Fibroblast of the conjunctiva (primary cell): ENCODE measurements at places on chromosomes 11 and 22.

DNA sequence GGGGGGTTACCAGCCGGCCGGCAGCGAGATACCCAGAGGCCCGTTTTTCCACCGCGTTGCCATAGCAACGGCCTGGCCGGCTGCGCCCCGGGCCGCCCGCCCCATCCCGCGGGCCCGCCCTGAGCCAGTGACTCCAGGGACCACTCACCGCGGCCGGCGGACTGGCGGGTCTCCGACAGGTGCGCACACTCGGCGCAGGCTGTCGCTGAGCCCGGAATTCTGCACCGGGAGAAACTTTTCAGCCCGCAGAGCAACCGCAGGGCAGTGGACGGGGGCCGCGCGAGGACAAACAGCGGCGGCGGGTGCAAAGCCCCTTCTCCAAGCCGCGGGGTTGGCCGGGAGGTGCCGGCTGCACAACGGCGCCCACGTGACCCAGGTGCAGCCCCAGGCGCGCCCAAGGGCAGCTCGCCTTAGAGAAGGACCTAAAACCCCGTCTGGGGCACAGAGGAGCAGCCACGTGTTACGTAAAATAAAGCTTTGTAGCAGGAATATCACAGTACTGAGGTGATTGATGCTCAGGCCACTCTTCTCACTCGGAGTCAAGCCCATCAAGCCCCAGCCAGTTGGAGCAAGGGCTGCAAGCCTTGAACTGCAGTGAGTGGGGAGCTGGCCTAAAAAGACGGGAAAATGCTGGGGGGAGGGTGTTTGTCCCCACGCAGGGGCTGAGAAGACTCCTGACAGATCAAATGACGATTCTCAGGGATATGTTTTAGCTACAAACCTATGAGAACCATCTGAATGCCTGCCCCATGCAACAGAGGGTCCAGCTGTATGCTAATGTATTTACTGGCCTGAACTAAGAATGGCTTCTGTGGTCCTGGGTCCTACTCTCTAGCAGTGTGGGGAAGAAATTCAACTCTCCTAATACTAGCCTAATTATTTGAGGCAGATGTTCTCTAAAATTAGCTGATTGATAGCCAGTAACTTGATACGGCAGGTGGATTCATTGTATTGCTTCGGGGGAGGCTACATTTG is at the start of gene STK33:
Gene STK33 (minus strand): TSS at position 294 of the 975 bp plus-strand sequence. CDS start 119,323 bp downstream, outside the sequence.
- no peak for DNase-seq

- no peak for DNase-seq
Measured at GRCh38 chr11:1648653-1649420, 19.3 kb downstream of the KRTAP5-5 start.

- DNase-seq, result no peak
Measured at GRCh38 chr11:42244376-42244775, 784.9 kb upstream of the LRRC4C start.

- no peak for DNase-seq
Measured at GRCh38 chr11:35307221-35307621, 112.1 kb downstream of the SLC1A2 start.

GRCh38 chr22:49647627-49648026 is 180.0 kb downstream of the BRD1 start:
- no peak for DNase-seq

DNA sequence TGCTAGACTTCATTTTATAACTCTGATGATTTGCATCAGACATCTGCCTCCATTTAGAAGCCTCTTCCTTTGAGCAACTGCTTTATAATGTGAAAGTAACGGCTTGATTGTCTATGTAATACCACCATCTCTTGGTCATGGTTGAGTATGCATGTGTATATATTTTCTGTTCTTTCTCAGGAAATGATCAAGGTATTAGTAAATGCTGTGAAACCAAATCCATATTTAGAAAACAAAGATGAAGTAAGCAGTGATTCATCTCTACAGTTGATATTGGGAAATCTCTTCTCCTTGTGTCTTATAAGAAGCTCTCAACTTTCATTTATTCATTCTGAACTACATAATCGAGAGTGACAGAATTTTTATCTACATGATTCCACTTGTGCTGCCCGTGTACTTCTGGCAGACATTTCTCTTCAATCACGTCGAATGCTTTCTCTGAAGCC is 104.6 kb upstream of the ANO3 start:
- peak; percentile 86 for DNase-seq

DNA sequence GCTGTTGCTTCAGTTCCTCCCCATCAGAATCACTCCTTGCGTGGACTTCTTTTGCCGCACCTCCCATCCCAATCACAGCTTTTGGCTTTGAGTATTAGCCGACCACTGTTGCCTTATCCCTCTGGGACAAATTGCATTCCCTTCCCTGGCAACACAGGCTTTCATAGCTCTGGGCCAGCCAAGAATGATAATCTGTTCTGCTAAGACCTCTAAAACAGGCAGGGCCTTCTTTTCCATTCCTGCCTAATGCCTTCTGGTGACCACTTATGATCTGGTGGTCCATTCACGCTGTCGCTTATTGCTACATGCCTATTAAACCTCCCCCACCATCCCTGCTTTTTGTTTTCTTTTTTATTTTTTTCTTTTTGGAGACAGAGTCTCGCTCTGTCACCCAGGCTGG is 9.6 kb downstream of the SEC14L2 start:
- DNase-seq, result no peak

DNA sequence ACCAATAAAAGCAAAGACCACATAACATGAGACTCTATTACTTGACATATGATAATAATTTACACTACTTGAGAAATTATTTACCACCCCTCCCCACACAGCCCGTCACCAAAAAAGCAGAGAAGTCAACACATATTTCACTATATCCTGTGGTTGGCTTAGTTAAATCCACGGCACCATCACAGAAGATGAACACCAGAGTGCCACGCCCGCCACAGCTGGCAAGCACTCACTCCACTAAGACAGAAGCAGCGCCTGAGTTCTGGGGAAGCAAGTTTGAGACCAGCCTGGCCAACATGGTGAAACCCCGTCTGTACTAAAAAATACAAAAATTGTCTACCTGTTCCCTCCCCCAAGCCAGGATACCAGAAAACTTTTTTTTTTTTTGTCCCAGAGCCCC is 53.1 kb downstream of the PACSIN2 start:
- no peak for DNase-seq

- no peak for DNase-seq
Measured at GRCh38 chr11:30244265-30244664, 13.5 kb downstream of the FSHB start.

- DNase-seq, result no peak
Measured at GRCh38 chr11:126277780-126278179, 5.1 kb upstream of the TIRAP start.

- DNase-seq, result no peak
Measured at GRCh38 chr11:109914809-109915653, 178.2 kb upstream of the ZC3H12C start.

DNA sequence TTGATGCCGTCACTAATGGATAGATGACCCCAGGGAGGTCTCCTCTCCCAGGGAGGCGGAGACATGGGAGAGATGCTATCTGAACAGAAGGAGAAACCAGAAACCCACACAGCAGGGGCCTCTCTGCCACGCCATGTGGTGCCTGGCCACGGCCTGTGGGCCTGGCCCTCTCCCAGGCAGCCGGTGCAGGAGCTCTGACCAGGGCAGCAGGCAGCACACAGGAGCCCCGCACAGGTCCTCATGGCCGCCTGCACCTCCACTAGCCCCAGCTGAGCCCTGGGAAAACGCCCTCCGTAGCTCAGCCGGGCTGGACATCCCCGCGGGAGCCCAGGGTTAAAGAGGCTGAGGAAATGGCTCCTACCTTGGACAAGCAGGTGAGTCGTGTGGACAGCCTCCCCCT is 19.8 kb downstream of the IGSF9B start:
- DNase-seq, result no peak

- DNase-seq, result no peak
Measured at GRCh38 chr11:93967258-93967657, 53.9 kb upstream of the HEPHL1 start.

DNA sequence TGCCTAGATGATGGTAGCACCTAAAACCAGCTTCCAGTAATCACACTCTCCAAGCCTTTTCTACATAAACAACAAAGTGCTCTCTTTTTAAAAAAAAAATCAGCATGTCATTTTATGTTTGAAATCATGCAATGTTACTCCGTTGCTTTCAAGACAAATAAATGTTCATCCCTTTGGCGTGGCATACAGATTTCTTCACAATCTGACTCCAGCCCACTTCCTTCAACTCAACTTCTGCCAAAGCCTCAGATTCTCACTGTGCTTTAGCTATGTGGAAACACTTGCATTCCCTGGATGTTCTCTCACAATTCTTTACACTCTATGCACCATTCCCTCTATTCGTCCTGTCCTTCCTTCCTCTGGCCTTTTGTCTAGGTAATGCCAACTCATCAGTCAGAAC is 206.3 kb upstream of the BLID start:
- no peak for DNase-seq

DNA sequence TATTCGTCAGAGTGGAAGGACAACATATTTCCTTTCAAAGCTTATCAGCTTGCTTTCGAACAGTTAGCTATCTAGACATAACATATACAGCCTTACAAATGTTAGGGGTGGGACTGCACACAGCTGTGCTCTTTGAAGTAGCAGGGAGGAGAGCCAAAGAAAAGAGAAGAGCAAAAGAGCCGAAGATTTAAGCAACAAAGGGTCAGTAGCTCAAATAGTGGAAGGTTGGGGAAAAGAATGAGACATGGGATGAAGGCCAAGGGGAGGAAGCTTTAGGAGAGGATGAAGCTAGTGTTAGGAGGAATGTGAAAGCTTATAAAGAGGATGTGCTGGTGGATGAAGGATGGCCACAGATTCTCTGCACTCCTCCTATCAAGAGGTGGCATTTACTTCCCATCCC is 31.8 kb upstream of the IGSF22 start:
- no peak for DNase-seq

GRCh38 chr11:126186708-126187529 is 24.5 kb downstream of the RPUSD4 start:
- DNase-seq, result no peak

- DNase-seq, result no peak
Measured at GRCh38 chr11:86067851-86068137, 1.1 kb downstream of the PICALM start.

DNA sequence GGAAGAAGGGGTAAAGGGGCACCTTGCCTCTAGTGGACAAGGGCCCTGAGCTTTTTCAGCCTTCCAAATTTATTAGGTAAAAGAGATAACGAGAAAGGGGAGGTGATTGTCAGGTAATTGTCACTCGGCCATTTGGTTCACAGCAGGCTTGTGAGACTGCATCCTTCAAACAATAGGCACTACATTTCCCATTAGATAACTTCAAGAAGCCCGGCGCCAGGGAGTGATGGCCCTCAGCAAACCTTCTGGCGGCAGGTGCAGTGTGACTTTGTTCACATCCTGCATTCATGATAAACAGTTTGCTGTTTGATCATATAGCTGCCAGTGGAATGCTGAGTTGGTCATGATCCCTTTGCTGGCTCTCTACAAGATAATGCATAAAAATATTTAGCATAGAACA is 185.1 kb downstream of the CWF19L2 start:
- no peak for DNase-seq

GRCh38 chr11:12281571-12282478 is 95.5 kb upstream of the PARVA start:
- DNase-seq, result peak; percentile 72

DNA sequence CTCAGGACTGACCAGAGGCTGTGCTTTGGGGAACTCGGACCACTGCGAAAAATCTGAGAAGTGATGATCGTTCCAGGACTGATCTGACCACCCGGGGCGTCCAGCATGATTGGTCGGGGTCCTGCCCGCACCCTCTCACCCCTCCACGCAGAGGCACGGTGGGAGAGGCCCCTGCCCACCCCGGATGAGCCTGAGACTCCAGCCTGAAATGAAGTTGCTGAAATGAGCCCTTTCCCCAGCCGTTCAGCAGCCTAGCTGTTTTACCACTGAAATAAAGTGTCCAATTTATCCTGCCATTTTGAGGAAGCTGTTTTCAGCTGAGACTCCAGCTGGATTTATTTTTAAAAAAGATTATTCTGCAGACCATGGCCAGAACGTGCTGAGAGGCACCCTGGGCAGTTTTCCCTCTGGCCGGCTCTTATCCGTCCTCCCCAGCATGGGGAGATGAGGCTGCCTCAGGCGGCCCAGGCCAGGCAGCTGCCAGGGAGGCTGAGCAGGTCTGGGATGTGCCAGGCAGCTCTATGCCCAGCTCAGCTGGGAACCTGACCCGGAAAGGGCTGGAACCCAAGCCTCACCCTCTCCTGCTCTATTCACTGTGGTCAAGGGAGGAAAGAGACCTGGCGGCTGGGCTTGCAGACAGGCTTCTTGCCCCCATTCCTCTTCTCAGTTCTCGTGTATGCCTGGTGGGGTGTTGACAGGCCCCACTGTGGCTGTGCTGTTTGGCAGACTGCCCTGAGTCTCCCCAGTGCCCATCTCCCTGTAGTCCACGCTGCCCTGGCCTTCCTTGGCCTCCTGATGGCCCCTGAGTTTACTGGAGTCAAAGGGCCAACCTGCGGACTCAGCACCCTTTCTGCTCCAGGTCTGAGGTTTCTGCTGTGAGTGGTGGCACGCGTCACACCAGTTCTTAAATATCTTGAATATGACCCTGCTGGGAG is 161.0 kb upstream of the B3GAT1 start:
- no peak for DNase-seq

DNA sequence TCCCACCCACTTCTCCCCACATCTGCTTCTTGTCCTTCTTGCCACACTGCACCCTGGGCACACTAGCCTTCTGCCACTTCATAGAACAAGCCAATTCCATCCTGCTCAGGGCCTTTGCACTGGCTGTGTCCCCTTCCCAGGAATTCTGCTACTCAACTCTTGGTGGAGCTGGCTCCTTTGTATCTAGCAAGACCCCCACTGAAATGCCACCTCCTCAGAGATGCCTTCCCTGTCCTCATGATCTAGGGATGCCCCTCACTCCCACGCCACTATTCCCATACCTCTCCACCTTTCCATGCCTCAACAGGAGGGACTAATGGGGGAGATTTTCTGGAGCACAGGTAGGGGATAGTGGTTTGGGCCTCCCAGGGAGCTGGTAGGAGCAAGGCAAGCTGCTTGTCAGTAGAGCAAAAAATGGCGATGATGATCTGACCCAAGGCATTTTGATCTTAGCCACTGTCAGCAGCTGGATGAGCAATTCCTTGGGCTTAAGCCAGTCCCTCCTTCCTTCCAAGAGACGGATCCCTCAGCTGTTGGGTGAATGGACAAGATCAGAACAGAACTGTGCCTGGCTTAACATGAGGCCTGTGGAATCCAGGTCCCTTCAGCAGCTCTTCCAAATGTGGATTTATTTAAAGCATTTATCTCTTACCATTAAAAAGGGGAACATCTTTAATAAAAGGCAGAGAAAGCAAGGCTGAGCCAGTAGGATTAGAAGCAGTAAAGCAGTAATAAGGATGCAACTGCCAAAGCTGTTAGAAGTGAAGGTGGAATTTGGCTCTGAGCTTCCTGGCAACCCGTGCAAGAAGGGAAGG is 4.0 kb upstream of the PRDM11 start:
- DNase-seq, result no peak

- no peak for DNase-seq
Measured at GRCh38 chr11:86122773-86123172, 53.9 kb upstream of the PICALM start.
